ENCODE measurements at places on chromosomes 2 and 18.

GRCh38 chr2:110744429-110744828 lies 12.1 kb downstream of the ACOXL start:
- no peak for DNase-seq

GRCh38 chr18:55862693-55863390 lies 274.9 kb upstream of the TCF4 start:
- no peak for DNase-seq

DNA sequence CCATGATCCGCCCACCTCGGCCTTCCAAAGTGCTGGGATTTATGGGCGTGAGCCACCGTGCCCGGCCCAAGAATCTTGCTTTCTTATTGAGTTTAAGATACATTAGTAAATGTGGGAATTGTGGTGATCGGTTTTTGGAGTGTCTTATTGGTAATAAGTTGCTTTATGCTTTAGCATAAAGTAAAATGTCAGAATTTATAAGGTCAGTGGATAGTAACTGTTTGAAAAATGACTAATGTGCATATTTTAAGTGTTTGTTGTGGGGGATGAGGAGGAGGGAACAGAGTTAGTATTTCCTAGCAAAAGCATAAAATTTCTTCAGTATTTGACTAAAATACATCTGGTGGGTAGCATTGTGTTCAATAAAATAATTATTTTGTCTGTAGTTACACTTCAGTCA lies 77.4 kb downstream of the SLC39A10 start:
- no peak for DNase-seq

DNA sequence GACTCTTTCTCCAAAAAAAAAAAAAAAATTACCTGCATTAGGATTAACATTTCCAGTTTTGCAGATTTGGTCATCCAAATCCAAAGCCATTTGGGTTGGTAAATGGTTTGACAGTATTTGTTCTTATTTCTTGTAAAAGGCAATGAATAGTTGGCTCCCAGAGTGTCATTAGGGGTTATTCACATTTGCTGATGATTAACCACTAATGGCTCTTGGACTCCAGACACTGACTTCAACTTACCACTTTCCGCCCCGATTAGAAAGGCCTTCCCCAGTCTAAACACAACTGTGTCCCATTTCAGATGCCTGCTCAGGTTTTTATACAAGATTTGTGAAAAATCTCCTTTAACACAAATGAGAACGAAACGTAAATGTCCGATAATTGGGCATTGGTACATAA lies 9.6 kb upstream of the TGIF1 start:
- no peak for DNase-seq

- no peak for DNase-seq
Measured at GRCh38 chr2:64966017-64966416, 23.2 kb upstream of the SLC1A4 start.

GRCh38 chr2:206204710-206205109 lies 45.0 kb downstream of the EEF1B2 start:
- no peak for DNase-seq

- DNase-seq, result no peak
Measured at GRCh38 chr2:52960881-52961280, 806.7 kb upstream of the CHAC2 start.

GRCh38 chr2:233413559-233414272 lies 59.4 kb downstream of the DGKD start:
- peak; percentile 75 for DNase-seq

- DNase-seq, result no peak
Measured at GRCh38 chr18:44579028-44579702, 101.5 kb upstream of the SETBP1 start.

GRCh38 chr2:207352978-207353671 lies 176.6 kb upstream of the CREB1 start:
- DNase-seq, result no peak

DNA sequence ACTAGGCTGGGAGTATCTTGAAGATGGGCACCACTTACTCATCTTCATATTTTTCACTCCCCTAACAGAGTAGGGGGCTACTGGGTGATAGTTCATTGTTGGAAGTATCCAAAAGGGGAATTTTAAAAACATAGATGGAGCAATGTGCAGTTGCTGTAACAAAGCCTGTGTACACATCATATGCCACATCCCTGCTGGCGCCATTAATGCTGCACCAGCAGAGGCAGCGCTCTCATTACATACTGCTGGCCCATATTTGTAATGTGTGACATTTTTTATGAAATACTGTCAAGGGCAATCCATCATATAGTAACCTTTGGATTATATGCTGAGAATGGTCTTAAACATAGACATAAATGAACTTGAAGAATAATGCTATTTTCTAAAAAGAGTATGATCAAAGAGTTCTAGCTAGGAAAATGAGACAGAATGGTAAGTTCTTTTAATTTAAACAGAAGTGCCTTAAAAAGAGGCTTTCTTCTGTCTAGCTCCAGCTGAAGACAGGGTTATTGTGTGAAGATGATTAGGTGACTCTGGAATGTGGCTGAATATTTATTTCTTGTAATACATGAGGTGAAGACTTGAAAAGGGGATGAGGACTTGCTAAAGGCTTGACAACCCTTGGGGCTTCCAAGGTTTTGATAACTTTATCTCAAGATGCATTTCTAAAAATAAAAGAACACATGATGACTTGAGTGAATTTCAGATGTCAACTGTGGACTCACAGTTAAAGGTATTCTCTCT lies 2.4 kb upstream of the TMEM178A start:
- DNase-seq, result no peak

- no peak for DNase-seq
Measured at GRCh38 chr2:127321303-127321702, 27.4 kb upstream of the ERCC3 start.

DNA sequence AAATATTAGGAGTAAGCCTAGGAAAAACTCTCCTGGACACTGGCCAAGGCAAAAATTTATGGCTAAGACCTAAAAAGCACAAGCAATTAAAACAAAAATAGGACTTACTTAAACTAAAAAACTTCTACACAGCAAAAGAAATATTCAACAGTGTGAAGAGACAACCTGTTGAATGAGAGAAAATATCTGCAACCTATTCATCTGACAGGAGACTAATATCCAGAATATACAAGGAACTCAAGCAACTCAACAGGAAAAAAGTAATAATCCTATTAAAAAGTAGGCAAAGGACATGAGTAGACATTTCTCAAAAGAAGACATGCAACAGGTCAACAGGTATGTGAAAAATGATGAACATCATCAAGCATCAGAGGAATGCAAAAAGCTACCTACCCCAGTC lies 431.1 kb downstream of the ZEB2 start:
- no peak for DNase-seq

GRCh38 chr2:10385933-10386773 lies 62.0 kb downstream of the ODC1 start:
- no peak for DNase-seq

DNA sequence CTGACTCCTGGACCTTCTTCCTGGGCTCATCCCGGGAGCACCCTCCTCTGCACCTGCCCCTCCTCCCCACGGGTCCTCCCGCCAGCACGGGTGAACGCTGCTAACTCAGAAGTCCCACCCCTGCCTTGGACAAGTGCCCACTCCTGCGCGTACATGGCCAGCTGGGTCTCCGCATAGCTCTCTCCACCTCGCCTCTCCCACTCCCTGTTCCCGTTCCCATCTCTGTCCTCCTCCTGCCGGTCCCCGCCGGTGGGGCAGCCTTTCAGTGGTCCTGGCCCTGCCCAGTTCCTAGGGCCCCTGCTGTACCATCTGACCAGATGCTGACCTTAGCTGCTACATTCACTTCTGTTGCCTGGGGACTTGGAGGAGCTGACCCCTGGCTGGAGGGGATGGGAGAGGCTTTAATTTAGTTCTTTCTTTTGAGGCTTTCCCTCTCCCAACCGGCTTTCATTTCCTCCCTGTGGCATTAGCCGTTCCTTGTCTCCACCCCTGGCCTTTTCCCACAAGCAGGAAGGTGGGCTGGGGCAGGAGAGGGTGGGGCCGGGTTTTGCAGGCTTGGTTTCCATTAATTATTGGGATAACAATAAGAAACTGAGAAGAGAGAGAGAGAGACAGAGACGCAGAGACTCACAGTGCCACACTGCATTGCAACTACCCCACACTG lies 136.1 kb downstream of the SH3BP4 start:
- DNase-seq, result no peak

DNA sequence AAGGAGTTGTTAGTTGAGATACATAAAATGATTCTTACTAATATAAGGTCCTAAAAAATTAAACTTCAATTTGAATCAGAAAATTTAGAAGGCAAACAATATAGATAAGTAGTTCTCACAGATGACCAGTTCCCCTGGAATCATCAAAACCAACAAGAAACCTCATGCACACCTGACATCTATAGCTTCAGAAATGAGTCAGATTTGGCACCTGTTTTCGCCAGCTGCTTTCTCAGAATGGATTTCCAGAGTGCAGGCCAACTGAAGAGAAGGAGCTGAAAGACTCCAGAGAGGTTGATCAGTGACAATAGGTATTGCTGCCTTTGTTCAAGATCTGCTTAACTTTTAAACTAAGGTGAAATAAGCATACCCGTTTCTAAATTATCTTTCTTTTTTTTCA lies 192.4 kb downstream of the RDH14 start:
- no peak for DNase-seq

GRCh38 chr2:221034973-221035372 lies 537.1 kb downstream of the EPHA4 start:
- no peak for DNase-seq

Data from activated CD4-positive, alpha-beta T cell treated with anti-CD3 and anti-CD28 coated beads for 48 hours (primary cell).